ENCODE measurements at places on chromosomes 7 and 10.

GRCh38 chr7:30779574-30779973, 8.4 kb downstream of the MINDY4 start:
- DNase-seq: no peak

DNA sequence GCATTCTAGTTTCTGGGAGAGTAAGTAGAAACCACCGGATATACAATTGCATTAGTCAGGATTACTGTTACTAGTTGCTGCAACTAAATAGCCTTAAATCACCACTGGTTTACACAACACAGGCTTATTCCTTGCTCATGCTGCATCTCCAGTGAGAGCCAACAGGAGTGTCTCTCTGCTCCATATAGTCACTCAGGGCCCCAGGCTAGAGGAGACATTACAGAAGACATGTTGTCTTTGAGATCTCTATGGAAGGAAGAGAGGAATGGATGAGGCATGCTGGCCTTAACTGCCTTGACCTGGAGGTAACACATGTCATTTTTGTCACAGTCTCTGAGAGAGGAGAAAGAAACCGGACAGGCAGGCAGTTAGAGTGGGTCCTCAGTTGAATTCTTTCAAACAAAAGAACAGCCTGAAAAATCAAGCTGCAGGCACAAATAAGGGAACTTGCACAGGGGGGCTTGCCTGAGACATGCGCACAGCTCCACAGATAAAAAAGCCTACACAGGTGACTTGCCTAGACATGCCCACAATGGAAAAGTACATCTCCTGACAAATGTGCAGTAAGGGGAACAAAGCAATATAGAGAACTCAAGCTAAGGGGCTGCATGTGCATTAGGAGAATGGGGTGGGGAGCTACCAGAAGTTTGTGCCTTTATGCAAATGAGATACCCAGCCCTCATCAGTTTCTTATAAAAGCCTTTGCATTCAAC, 348.0 kb downstream of the TYW1 start:
- no peak for DNase-seq

DNA sequence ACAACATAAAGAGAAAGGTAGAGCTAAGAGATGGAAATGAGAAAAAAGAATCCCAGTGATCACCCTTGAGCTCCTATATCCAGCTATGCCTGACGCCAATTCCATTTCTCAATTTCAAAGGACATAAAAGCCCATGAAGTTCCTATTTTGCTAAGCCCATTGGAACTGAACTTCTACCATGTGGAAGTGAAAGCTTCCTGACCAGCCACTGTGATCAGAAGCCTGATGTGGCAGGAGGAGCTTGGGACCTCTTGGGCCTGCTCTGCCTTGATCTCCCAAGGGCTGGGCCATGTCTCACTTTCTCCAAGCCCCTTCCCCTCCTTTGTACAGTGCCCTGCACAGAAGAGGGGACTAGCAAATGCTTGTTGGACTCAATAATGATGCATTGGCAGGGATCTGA, 52.7 kb downstream of the PRLHR start:
- no peak for DNase-seq

DNA sequence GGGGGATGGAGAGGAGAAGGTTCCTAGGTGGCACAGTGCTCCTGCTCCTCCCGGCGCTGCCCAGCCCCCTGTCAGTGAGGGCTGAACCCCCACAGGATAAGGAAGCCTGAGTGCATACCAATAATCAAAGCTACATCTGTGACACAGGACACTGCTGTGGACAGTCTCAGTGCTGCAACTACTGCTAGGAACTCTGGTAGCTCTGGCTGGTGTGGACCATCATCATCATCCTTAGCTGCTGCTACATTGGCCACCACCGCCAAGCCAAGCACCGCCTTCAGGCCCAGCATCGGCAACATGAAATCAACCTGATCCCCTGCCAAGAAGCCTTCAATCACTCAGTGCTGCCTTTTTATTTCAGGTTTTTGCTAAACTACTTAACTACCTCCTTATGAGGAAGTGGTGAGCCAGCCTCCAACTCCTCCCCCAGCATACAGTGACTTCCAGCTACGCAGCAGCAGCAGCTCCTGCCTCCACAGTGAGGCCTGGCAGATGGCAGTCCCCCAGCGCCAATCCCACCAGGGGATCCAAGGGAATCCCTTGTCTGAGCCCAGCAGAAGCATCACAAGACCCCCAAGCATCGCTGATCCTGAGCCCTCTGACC, 32.1 kb upstream of the SLC26A4 start:
- DNase-seq: no peak

GRCh38 chr10:94062611-94063010, 68.9 kb downstream of the PLCE1 start:
- DNase-seq: no peak

- DNase-seq: no peak
Observed at GRCh38 chr10:75011221-75011620, 100.2 kb upstream of the SAMD8 start.

- no peak for DNase-seq
Observed at GRCh38 chr7:18965657-18966056, 151.8 kb downstream of the TWIST1 start.

DNA sequence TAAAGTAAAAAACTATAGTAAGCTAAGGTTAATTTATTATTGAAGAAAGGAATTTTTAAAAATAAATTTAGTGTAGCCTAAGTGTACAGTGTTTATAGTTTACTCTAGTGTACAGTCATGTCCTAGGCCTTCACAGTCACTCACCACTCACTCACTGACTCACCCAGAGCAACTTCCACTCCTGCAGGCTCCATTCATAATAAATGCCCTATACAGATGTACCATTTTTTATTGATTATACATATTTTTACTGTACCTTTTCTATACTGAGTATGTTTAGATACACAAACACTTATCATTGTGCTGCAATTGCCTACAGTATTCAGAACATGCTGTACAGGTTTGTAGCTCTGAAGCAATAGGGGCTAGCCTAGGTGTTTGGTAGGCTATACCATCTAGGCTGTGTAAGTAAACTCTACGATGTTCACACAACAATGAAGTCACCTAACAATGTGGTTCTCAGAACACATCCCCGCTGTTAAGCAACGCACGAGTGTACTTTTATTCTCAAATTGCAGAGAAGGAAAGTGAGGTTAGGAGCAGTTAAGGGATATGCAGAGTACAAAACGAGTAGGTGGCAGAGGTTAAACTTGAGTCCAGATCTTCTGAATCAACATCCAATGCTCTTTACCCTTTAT, 38.9 kb upstream of the PLCE1 start:
- no peak for DNase-seq

GRCh38 chr7:44445986-44446671, 44.3 kb downstream of the NUDCD3 start:
- DNase-seq: no peak

- DNase-seq: no peak
Observed at GRCh38 chr10:63865210-63865609, 344.0 kb downstream of the REEP3 start.

DNA sequence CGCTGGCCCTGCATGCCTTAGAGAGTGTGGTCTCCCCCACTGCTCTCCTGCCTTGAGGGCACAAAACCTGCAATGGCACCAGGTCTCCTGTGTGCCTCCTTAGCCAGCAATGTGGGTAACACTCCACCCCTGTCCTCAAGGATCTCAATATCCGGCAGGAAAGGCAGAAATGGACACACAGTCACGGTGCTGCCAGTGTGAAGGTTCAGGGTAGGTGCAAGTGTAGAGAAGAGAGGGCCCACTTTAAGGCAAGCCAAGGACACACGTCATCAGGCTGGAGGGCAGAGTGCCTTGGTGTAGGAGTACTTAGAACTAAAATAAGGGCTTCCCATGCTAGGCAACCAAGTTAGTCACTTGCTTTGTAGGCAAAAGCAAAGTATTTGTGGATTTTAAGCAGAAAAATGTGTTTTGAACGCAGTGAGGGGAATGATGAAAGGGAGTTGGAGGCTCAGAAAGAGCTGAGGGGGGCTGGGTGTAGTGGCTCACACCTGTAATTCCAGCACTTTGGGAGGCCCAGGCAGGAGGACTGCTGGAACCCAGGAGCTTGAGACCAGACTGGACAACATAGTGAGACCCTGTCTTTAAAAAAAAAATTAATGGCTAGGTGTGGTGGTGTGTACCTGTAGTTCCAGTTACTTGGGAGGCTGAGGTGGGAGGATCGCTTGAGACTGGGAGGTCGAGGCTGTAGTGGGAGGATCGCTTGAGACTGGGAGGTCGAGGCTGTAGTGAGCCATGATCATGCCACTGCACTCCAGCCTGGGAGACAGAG, 152.8 kb downstream of the ARHGAP21 start:
- no peak for DNase-seq

GRCh38 chr10:70567603-70568002, 34.9 kb downstream of the PRF1 start:
- no peak for DNase-seq

DNA sequence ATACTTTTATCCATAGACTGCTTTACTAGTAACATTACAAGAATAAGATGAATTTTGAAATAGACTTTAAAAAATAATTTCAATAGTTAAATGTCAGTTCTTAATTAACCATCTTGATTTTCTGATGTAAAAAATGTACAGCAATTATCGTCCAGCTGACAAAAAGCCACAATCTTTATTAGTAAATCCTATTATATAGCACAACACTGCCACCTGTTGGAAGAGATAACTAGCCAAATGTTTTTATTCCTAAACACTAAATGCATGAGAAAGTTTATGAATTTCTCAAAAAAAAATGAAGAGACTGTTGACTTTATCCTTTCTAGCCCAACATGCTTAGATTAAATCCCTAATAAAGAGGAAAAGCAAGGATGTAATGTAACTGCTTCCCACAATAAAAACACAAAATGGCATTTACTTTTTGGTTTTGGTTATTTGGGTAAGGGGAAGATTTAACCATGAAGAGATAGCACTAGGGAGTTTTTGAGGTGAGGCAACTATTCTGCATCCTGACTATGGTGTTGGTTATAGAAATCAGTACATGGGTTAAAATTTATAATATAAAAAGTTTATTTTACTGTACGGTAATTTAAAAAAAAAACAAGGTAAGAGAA, 8.0 kb downstream of the COA1 start:
- DNase-seq: no peak

DNA sequence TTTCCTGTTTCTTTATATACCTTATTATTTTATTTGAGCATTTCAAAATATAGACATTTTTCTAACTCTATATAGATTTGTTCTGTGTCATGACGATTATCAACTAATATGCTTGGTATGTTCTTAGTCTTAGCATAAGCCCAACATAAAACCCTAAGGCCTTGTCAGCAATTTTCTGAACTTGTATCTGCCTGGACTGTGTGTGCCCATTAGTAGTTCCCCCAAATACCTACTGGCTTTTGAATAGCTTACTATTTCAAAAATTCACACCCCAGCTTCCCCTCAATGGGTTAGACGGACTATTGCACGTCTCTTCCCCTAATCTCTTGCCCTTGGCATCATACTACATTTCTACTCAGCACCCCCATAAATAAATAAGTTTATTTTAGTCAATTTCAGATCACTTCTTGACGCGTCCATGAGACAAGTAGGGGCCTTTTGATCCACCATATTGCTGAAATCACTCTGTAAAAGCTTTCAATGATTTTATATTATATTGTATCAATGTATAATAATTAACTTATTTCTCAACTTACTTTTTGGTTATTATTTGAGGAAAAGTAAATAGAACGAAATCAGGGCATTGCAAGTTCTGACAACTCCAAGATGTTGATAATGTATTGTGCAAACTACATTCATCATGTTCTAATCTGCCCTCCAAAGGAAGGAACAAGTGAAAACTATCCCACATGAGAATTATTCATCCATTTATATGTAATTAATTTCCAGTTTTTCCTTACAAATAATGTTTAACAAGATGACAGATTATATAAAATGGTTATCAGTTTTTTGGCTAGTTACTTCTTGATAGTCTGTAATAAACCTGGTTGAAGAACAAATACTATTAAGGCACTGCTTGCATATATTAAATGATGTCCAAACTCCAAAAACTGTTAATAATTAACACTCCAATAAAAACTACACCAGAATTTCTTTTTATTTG, 1.1 kb upstream of the AKR1C3 start:
- no peak for DNase-seq

DNA sequence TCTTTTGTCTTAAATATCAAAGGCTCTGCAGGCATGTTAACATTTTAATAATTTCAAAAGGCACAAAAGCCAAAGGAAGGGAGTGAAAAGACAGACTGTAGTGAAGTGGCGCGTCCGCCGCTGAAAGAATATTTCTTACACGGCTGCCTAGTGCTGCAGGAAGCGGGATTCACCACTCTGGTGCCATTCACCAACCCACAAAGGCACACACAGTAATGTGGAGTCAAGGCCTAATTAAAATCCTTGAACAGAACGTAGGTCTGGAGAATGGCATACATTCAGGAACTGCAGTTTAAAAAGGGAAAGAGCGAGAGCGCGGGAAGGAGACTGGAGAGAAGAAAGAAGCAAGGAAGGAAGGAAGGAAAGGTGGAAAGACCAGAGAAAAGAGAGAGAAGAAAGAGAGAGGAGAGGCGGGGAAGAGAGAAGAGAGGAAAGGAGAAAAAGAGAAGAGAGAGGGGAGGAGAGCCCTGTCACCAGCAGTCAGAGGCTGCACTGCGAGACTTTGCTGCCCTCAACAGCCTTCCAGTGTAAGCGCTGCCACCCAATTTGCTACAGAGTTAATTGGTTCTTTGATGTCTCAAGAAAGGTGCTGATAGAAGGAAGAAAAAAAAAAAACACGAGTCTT, 554.0 kb downstream of the MDFIC start:
- no peak for DNase-seq

Data from stimulated activated CD4-positive, alpha-beta T cell treated with anti-CD3 and anti-CD28 coated beads, Interleukin-1b, Interleukin-23, amount 100 ng/mL, for 4 hours (primary cell).